ENCODE measurements at places on chromosomes 16 and 17.
A peak's percentile ranks its signal among the peaks of the same experiment; 100 is the strongest.

GRCh38 chr16:31702796-31703195 lies 170.8 kb upstream of the ZNF267 start:
- no peak for DNase-seq

DNA sequence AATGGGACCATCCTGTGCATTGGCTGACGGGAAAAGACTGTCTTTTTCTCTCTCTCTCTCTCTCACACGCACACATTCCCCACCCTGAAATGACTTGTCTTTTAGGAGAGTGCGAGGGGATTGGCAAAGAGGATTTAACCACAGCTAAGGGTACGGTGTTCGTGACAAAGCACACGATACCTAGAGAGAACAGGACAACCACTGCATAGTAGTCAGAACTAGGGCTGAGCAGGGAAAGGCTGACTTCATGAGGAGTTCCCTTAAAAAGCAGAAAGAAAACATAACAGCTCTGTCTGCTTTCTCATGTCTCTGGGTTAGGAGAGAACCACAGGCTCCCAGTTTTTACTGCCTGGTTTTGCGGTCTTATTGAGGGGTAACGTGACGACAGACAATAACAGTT lies 742.8 kb upstream of the SOX9 start:
- DNase-seq = no peak

DNA sequence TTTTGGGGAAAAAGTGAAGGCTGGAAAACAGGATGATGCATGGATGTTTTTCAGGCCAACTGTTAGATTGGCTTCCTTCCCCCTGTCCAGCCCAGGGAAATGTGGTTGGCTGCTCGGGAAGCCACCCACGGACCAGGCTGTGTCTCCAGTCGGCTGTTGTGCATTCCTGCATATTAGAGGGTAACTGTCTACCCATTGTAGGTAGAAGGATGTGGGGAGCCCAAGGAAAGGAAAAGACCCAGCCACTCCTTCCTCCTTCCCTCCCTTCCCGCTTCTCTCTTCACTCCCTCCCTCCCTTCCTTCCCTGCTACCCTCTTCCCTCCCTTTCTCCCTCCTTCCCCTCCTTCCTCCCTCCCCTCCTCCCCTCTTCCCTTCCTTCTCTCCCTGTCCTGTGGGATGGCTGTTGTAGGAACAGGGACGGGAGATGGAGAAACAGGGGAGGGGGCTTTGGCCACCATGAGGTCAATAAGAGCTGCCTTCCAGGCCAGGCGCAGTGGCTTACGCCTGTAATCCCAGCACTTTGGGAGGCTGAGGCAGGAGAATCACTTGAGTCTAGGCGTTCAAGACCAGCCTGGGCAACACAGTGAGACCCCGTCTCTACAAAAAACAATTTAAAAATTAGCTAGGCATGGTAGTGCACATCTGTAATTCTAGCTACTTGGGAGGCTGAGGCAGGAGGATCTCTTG lies 16.9 kb downstream of the SYT17 start:
- no peak for DNase-seq

GRCh38 chr17:57067162-57067561 lies 17.9 kb upstream of the AKAP1 start:
- DNase-seq = no peak

DNA sequence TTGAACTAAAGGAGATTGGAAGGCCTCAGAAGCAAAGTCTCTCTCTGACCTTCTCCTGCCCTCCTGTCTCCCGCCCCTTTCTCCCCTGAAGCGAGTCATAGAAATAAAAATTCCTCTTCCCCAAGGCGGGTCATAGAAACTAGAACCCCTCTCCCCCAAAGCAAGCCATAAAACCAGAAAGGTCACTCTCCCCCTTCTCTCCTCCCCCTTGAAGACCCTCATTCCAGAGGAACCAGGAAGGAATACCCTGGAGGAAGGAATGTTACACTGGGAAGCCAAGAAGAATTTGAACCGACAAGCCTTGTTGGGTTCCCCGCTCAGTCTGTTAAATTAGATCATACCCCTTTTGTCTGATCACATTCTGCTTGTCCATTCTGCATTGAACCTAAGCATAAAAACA lies 2.7 kb upstream of the GJC1 start:
- DNase-seq = no peak

DNA sequence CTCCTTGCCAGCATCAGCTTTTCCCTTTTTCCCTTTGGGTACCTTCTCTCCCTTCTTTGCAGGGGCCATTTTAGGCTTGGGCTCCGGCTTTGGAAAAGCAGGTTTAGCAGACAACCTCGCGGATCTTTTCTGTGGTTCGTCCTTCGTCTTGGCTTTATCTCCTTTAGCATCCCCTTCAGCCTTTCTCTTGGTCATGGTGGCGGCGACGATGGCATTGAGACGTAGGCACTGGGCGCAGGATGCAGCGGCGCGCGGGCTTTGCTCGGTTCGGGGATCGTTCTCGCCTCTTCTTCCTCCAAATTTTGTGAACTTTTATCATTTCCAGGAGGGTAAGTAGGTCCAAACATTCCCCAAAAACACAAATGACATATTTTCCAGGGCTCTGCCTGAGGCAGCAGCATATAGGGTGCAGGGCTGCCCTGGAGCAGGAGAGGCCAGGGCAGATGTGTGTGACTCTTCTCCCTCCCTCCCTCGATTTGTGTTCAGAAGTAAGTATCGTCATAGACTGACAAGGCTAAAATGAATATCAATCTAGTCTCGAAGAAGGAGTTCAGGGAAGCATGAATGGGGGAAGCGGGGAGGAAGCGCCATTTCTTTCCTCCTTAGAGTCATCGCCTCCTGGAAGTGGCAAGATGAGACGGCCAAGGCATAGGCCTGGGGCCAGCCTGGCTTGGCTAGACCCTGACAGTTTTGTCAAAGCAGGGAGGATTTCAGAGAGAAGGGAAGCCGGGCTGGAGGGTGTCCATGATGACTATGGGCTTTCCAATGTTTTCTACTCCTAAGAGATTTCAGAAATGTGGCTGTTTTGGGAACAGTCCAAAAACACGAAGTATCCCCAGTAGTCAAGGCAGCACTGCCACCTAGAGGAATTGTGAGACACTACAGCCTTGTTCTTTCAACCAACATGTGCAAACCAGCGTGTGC lies 13.2 kb downstream of the CHCT1 start:
- DNase-seq = peak; percentile 26

- DNase-seq = no peak
These were observed 22.5 kb upstream of the SLC7A5 start for GRCh38 chr16:87891764-87892163.

DNA sequence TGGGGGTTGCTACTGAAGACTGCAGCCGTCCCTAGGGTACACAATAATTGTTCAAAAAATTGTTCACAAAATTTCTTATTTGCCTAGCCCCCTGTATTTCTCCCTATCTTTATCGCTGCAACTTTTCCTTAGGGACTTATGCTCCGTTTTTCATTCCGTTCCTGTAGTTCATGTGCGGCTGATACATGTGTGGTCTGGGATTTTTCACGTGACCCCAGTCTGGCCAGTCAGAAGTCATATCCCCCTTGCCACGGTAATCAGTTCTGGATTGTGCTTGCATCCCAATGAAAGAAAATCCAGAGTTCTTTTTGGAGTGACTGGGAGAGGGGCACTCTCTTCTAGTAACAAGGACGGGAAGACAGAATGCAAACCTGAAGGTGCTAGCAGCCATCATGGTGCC lies 610.7 kb upstream of the C16orf82 start:
- DNase-seq = no peak

DNA sequence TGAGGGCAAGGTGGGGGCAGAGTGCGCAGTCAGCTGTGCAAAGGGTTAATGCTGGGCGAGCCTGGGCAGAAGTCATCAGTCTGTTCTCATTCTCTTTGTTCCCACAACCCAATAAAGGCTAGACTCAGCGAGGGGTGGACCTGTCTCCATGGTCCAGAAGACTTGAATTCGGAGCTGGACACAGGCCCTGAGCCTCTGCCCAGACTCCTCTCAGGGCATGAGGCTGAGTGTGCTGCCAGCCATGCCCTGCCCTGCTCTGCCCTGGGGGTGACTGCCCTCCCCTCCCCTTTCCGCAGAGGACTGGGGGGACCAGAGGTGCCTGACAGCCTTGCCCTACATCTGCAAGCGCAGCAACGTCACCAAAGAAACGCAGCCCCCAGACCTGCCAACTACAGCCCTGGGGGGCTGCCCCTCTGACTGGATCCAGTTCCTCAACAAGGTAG lies 54.5 kb downstream of the MRC2 start:
- no peak for DNase-seq

GRCh38 chr16:68493412-68494070 lies 45.2 kb upstream of the SMPD3 start:
- no peak for DNase-seq

GRCh38 chr17:2250140-2251095 lies 53.2 kb downstream of the SMG6 start:
- DNase-seq = no peak

DNA sequence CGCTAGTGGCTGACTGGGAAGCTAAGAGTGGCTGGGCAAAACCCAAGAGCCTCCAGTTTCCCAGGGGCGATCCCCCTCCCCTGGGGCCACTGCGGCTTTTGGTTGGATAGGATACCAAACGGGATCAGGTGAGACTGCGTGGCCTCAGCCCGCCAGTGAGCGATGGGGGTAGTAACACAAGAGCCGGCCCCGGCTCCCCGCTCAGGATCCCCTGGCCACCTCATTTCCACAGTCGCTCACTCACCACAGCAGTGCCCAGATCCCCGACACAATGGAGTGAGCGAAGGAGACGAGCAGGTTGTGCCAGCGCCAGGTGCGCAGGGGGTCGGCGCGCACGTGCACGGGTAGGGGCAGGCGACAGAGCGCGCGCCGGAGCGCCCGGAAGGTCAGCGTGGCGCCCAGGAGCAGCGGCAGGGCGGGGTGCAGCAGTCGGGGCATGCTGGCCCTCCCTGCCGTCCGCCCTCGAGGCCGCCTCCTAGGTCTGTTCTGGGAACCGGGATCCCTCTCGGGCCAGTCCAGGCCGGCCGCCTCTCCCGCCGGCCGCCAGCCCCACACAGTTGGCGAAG lies 290 bp downstream of the TLCD1 start:
- DNase-seq = no peak

- no peak for DNase-seq
These were observed 13.9 kb downstream of the ITGAM start for GRCh38 chr16:31273676-31274075.

DNA sequence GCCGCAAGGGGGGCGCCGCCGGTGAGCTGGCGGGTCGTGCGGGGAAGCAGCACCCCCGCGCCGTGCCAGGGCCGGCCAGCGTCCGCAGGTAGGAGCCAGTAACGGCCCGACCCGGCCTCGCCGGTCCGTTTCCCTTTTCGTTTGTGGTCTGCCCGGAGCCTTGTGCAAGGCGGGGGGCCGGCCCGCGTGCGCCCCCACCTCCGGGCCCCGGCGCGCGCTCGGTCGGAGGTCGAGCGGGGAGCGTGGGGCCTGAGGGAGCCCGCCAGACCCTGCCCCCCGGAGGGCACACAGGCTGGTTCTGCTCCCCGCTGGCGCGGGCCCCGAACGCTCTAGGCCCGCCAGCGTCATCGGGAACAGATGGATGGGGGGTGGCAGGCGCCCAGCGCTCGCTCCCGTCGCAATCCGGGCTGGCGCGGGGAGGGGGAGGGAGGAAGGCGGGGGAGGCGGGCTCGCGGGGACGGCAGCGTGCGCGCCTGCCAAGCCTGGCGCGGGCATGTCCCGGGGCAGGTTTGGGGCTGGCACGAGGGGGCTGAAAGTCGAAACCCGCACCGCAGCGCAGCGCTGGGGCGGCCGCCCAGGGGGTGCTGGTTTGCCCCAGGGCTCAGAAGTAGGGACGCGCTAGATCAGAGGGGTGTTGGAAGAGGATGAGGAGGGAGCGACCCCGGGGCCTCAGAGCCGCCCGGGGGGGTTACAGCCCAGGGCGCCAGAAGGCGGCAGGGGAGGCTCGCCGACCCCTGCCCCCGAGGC lies 1.5 kb upstream of the GSE1 start:
- no peak for DNase-seq

GRCh38 chr17:60304502-60304901 lies 87.4 kb downstream of the USP32 start:
- no peak for DNase-seq

GRCh38 chr17:81219476-81220180 lies 3.1 kb downstream of the CEP131 start:
- DNase-seq = no peak

- DNase-seq = no peak
These were observed 104.0 kb upstream of the LHX1 start for GRCh38 chr17:36833279-36833678.

DNA sequence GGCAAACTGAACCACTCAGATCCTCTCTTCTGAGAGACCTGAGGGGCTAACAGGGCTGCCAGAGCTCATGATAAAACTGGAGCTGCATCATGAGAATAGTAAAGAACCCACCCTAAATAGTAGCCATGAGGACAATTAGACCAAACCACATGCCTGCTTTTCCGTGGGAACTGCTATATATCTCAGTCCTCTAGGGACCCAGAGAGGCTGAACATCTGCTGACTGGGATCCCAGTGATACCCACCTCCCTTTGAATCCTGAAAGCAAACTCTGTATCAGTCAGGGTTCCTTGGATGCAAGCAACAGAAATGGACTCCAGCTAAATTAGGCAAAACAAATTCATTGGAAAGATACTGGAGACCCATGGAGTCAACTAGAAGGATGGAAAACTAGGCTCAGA lies 6.5 kb downstream of the MT1X start:
- no peak for DNase-seq

DNA sequence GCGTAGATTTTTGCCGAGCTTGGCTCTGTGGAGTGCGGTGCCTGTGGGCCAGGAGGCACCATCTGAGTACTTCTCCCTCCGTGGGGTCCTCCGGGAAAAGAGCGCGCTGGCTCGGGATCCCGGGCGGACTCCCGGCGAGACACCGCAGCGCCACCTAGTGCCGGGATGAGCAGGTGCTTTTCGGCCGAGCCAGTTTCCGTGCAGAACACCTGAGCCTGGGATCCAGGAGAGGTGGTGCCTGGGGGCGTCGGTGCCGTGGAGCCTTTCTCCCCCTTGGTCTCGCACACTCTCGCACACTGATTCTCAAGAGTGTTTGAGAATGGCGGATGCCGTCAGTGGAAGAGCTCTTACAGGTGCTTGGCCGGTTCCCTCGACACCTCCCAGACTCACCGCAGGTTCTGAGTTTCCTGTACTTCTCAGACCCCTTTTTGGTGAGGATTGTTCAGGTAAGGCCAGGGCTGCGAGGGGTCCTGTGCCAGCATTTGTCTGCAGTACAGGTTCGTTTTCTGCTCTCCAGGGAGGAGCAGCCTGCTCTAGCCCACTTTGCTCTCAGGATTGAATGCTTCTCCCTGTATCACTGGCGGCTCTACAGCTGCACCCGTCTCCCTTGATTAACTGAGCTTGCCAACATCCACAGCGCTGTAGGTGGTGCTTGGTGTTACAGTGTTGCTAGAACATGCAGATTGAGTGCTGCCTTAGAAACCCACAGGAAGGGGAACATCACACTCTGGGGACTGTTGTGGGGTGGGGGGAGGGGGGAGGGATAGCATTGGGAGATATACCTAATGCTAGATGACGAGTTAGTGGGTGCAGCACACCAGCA lies 23.3 kb downstream of the TBCD start:
- DNase-seq = no peak

DNA sequence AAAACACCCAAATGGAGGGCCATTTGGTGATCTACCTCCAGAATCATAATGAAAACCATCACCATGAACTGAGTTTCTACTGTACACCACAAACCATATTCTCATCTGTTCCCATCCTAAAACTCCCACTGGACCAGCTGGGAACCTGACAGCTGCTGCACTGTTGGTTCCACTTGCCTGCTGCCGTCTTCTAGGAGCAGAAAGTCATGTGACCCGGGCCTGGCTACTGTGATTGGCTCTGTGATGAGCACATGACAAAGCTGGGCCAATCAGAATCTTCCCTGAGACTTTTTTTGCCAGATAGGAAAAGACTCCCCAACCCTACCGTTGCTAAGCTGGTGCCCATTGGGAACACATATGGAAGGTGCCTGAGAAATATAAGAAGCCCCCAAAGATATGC lies 264.2 kb downstream of the MRTFB start:
- DNase-seq = no peak

GRCh38 chr16:89140401-89140800 lies 31.1 kb upstream of the CDH15 start:
- DNase-seq = no peak

- peak; percentile 2 for DNase-seq
These were observed 147.4 kb upstream of the TBX2 start for GRCh38 chr17:61251939-61252865.

Data from stimulated activated CD8-positive, alpha-beta memory T cell treated with anti-CD3 and anti-CD28 coated beads, Interleukin-15, amount 100 ng/mL, for 1 hour (primary cell).